Right cardiac atrium (tissue), 5 donors: ENCODE measurements at places on chromosomes 1 and 21.
A peak's percentile ranks its signal among the peaks of the same experiment; 100 is the strongest.

GRCh38 chr1:8987881-8988617 lies 38.2 kb downstream of the SLC2A7 start:
- peak; percentile 83 for DNase-seq

- DNase-seq: no peak
Measured at GRCh38 chr1:225880636-225881035, 1.5 kb downstream of the TMEM63A start.

- no peak for DNase-seq
Measured at GRCh38 chr21:38951095-38951730, 145.5 kb downstream of the ETS2 start.

GRCh38 chr1:201551877-201552731 lies 13.2 kb downstream of the NAV1 start:
- DNase-seq: no peak

DNA sequence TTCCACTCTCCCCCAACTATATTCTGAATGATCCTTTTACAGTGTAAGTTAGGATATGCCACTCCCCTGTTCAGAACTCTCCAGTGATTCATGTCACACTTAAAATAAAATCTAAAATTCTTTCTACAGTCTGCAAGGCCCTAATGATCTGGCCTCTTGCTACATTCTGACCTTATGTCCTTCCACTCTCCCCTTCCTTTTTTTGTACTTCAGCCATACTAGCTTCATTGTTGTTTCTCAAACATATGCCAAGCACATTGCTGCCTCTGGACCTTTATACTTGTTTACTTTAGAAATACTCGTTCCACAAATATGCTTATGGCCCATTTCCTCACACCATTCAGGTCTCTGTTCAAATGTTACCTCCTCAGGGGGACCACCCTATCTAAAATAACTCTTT lies 14.8 kb upstream of the PSMA5 start:
- DNase-seq: no peak

- no peak for DNase-seq
Measured at GRCh38 chr1:102466487-102466886, 469.8 kb upstream of the OLFM3 start.

- no peak for DNase-seq
Measured at GRCh38 chr1:26373789-26374188, 1.2 kb upstream of the ZNF683 start.

DNA sequence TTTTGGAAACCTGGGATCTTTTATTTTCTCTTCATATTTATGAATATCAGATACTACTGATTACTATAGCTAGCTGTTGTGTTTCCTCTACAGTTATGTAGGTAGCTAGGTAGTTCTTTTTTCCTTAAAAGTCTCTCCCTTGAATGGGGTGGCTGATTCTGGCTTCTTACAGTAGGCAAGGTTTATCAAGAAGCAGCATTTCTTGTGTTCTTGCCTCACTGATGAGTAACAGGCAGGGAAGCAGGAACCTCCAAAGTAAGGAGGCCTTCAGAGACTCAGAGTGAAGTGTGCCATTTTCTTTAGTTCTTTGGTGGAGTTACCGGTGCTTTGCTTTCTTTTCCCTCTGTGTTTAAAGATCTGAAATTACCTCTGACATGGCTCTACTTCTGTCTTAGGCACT lies 56.0 kb downstream of the ZMYM4 start:
- no peak for DNase-seq

DNA sequence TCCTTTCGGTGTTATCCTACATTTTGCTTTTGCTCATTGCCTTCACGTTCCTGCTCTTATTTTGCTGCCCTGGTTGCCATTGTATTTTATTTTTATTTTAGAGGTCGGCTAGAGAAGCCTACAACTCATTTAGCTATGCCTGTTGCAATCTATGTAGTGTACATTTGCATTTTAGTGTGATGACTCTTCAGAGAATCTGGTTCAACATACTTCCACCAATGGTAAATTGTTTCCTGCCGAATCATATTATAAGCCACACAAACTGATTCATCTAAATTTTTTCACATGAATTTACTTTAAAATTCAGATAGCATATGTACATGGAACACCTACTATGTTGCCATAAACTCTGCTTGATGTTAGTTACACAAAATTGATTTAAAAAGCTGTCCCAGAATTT lies 1596.9 kb downstream of the PLA2G4A start:
- DNase-seq: no peak

DNA sequence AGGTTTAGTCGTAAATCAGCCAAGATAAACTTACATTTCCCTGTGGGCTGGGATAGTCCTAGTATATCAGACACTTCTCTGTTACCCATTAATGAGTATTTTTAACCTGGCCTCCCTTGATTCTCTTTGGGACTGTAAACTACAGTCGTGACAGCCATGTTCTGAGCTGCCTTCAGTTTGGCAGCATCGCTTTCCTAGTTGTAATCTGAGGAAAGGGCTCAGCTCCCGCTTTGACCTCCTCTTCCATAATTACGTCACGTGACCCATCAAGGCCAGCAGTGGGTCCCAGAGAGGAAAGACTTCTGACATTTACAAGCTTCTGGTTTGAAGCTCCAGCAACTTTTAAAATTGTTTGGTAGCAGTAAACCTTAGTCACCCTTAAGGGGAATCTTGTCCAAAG lies 34.6 kb upstream of the MTR start:
- no peak for DNase-seq

DNA sequence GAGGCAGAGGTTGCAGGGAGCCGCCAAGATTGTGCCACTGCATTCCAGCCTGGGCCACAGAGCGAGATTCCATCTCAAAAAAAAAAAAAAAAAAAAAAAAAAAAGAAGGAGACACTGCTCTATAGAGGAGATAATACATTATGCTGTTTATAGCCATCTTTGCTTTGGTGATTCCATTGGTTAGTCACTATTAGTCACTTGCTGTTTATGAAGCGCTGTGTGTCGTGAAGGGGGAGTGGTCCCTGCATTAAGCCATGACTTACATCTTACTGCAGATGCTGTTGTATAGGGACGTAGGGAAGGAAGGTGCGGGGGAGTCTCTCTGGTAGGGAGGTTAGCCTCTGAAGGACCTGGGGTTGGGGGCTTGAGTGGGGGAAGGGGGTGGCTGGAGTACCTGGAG lies 48.3 kb downstream of the HUNK start:
- no peak for DNase-seq

- peak; percentile 72 for DNase-seq
Measured at GRCh38 chr1:54950369-54951163, 29.9 kb upstream of the TMEM61 start.

GRCh38 chr1:187027253-187027652 lies 198.5 kb downstream of the PLA2G4A start:
- no peak for DNase-seq

- DNase-seq: no peak
Measured at GRCh38 chr21:20783611-20784010, 214.6 kb upstream of the NCAM2 start.

- DNase-seq: no peak
Measured at GRCh38 chr1:94384485-94385265, 33.5 kb upstream of the ABCD3 start.

DNA sequence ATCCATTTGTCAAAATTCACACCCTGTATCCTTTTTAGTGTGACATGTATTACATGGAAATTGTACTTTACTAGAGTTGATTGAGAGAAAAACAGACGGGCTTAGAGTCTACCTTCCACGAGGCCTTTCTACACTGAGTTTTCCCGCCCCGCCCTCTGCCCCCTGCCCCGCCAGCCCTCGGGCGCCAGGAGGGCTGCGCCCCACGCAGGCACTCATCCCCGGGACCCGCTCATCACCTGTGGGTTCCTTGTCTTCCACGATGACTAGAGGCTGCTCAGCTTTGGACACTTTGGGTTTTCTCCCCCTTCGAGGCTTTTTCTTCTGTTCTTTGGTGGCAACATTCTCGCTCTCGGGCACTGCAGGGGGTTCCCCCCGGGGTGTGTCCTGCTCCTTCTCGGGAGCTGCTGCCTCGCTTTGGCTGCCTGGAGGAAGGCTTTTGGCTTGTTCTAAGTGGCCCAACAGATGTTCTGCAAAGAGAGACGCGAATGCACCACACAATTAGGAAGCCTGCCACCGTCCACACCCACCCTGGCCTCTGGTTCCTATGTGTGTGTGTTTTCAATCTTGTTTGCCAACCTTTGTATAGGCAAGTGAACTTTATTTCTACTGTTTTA lies 39.6 kb downstream of the PRDM15 start:
- no peak for DNase-seq

DNA sequence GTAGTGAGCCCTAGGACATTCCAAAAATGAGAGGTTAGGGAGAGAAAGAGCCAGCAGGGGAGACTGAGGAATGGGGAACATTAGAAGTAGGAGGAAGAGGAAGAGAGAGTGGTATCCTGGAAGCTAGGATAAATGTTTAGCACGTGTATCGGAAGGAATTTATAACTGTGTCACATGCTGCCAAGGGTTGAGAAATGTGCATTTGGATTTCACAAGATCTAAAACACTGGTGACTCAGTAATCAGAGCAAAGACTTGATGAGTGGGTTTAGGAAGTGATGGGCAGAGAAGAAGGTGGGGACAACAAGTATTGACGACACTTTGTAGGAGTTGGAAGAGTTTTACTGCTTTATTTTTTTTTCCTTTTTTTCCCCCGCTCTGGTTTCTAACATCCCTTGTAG lies 193.9 kb downstream of the FMN2 start:
- no peak for DNase-seq

- DNase-seq: no peak
Measured at GRCh38 chr1:53378061-53378460, 50.2 kb upstream of the LRP8 start.

DNA sequence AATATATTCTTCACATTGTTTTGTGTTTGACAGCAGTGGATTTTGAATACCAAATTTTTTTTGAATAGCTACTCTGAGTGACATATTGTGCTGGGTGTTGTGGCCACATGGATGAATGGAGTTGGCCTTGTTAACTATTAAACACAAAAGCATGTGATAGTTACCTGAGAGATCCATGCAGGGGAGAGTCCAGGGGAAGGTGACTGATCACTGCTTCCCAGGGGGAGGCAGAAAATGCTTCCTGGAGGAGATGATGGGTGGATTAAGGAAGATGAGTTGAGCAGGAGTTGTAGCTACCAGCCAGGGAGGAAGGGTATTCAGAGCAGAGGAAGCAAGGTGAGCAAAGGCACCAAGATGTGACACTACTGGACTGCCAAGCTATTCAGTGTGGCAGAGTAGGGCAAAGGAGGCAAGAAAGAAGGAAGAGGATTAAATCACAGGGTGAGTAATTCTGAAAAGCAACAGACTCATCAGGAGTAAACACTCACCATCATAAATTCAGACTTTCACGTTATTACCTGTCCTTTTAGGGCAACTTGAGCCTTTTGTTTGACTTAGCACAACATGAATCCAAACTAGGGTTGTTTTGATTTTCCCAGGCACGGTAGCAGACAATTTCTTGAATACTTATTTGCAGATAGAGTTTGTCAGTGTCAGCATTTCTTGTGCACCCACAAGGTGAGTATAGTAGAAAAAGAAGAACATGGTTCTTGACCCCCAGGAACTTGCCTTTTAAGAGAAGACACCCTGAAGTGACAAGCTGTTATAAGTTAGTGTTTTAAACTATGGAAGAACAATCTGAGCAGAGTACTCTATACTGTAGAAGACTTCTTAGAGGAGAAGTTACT lies 4.2 kb downstream of the CD46 start:
- no peak for DNase-seq

DNA sequence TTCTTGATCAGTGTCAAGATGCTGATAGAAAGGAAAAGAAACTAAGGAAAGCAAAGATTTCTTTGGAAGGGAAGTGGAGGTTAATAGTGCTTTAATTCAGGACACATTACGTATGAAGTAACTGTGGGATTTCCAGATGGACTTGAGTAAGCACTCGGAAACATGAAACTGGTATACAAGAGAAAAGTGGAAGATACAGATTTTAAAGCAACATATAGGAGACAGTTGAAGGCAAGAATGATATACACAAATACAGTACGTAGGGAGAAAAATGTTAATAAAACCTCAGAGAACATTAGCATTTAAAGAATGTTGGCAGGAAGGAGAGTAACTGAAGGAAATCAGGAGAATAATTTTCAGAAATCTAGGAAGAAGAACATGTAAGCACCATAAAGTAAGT lies 730.9 kb upstream of the ADGRL2 start:
- no peak for DNase-seq

GRCh38 chr1:192937128-192937527 lies 122.0 kb downstream of the UCHL5 start:
- no peak for DNase-seq

DNA sequence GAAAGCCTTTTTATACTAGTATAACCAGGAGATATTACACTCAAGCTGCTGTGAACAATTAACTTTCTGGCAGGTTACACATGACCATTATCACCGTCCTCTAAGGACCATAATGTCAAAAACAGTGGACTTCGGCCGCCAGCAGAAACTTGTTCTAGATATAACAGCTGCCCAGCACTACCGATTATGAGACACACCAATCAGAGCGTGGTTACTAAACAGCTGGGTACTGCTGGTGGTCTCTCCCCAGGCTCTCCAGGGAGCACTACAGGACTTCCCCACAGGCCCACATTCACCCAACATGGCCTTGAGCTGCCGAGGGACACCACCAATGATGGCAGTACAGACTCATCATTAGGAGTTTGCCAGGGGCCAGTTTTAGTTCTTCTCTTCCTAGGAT lies 57.9 kb upstream of the CTBS start:
- no peak for DNase-seq

- peak; percentile 61 for DNase-seq
Measured at GRCh38 chr1:23483321-23484252, at the start of gene ASAP3. ASAP3 (minus strand) TSS chr1:23484179; CDS start chr1:23484133, 46 bp downstream.

DNA sequence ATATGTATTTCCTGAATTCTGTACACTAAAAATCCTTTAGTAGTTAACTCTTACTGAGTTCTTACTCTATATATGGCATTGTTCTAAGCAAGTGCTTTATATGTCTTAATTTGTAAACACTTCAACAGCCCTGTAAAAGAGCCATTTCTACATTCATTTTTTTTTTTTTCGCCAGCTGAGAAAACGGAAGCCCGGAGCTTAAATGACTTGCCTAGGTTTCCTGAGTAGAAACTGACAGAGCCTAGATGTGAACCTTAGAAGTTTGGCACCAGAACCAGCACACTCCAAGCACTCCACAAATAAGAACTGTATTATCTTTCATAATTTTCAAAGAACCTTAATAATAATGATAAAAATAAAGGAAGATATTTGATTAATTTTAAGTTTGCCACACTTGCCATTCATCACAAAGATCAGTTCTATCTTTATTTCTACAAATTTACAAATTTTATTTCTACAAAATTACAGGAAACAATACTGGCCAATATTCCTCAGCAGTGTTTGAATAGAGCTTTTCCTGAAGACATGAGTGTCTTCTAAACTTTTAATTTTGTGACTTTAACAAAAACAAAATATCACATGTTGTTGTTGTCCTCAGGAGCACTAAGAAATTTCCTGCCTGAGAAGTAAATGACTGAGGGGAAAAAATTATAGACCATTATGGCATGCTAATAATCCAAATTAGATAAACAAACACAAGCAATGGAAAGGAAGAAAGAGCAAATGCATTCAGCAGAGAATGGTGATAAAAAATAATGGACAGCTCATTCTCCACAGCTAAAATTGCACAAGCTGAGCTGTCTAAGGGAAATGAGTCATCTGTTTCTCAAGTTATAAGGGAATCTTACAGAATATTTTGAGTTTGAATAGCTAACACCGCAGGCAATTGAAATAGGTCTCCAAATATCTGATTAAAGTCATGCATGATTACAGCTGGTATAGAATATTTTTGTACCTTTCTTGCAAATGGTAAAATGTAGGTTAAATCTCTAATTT lies 71.2 kb downstream of the DPYD start:
- DNase-seq: no peak
